Lung microvascular endothelial cell (primary cell): ENCODE measurements at places on chromosomes 1 and 21. TPM values are rescaled to one million over a fixed set of nuclear protein-coding genes. Genes with fewer than 3 reads are reported as not detected.

DNA sequence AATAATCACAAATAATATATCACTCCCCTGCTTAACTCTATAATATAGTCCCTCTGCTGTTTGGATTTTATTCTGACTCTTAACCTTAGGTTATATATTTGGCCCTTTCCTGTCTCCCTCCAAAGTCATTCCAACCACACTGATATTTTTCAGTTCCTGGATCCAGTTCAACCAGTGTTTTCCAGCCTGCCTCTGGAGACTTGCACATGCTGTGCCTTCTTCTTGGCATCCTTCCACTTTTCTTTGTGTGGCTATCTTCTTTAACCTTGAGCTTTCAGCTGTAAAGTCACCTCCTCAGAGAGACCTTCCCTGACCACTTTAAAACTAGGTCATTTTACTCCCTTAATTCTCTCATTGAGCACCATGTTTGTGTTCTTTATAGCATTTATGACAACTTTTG, 19.4 kb downstream of the CERS2 start:
- DNase-seq: no peak

GRCh38 chr1:146010126-146010738, 11.3 kb downstream of the HJV start:
- no peak for DNase-seq

GRCh38 chr1:155893389-155894142, 17.6 kb downstream of the RIT1 start:
- DNase-seq: peak; percentile 94

DNA sequence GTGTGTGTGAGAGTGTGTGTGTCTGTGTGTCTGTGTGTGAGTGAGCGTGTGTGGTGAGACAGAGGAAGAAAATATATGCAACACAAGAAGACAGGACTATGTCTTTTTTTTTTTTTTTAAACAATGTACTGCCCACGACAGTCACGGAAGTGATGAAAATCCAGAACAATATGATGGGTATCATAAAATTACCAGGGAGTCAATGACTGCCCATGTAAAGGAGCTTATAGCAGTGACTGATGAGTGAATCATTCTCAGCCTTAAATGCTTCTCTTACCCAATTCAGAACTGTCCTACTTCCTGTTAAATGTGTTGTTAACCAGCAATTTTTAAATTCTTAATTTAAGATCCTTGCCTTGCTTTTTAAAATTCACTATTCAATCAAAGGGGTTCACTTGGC, 46.6 kb downstream of the RGS7 start:
- no peak for DNase-seq

GRCh38 chr1:172398970-172399755, 21.3 kb upstream of the C1orf105 start:
- DNase-seq: peak; percentile 91

GRCh38 chr21:42980312-42981213, 6.2 kb downstream of the PKNOX1 start:
- DNase-seq: no peak

DNA sequence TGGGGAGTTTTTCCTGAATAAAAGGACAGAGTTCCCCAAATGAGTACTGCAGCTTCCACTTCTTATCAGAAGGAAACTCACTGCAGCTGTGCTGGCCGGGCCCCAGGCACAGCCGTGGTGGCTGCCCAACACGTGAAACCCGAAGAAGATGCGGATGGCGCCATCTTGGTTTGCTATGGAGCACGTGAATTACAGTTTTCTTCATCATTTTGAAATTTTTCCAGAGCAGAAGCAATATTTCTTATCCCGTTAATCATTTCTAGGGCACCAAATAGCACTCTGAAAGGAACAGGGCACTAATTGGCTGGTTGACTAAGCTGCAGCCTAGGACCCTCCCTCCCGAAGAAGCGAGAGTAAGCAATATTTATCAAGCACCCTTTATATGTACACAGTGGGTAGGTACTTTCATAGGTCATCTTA, 63.2 kb upstream of the EPS8L3 start:
- no peak for DNase-seq

Gene NOS1AP
- under 0.01 and 0.20 TPM in 2 replicates for total RNA-seq

Gene HAPLN2
- total RNA-seq: not detected in 2 replicates

Gene HAO2
- not detected in 2 replicates for total RNA-seq
